Stimulated activated CD8-positive, alpha-beta memory T cell treated with anti-CD3 and anti-CD28 coated beads, Interleukin-4, amount 100 ng/mL, for 1 hour (primary cell): ENCODE measurements at places on chromosomes 7 and 10.

GRCh38 chr7:139575338-139575680 is 51.8 kb downstream of the CLEC2L start:
- DNase-seq = no peak

DNA sequence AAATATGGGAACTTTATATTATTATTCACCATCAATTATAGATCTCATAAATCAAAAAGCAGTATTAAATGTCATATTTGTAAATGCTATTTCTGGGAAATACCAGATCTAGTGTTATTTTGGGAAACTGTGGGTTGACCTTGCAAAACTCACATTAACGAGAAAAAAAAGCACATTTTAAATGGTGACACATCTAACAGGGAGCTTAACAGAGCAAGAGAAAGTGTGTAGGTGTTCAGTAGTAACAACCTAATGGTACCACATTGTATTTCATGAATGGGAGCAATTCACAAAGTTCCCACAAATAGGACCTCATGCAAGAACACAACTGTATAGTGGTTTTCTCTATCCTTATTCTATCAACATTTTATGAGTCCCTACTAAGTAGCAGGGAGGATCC is 26.2 kb upstream of the HDAC9 start:
- DNase-seq = no peak

DNA sequence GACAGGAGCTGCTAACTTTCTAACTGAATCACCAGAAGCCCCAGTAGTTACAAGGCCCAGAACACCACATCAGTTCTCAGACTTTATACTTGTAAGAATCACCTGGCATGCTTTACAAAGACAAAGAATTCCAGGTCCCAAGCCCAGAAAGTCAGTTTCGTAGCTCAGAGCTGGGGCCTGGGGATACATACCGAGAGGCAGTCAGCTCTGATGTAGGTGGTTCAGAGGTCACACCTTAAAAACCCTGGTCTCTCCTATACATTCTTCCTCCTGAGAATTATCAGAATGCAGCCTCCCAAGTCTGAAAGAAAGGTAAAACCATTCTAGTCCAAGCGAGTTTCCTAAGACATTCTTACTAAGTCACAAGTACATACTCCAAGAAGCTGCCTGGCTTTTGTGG is 2.3 kb downstream of the GRB10 start:
- no peak for DNase-seq

GRCh38 chr7:25143763-25144162 is 18.7 kb upstream of the CYCS start:
- DNase-seq = no peak

DNA sequence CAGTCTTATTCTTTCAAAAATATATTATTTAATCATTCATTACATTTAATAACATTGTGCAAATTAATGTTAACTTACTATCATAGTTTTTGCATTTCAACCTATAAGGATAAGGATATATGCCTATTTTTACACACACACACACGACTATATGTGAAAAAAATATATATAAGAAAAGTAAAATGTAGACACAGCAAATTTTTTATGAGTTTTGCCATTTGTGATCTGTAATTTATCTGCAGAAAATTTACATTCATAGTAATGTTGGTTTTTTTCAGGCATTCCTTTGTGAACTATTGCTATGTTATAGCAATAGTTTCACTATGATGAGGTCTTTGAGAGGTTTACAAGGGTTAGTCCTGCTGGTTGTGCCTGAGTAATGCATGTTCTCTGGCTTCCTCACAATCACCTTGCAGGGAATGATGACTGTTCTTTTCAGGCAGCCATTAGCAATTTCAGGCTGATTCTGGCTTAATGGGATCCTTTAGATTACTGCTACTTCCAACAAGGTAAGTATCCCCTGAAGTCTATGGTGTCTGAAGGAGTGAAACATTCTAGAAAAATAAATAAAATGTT is 183.7 kb upstream of the CDK1 start:
- DNase-seq = no peak

DNA sequence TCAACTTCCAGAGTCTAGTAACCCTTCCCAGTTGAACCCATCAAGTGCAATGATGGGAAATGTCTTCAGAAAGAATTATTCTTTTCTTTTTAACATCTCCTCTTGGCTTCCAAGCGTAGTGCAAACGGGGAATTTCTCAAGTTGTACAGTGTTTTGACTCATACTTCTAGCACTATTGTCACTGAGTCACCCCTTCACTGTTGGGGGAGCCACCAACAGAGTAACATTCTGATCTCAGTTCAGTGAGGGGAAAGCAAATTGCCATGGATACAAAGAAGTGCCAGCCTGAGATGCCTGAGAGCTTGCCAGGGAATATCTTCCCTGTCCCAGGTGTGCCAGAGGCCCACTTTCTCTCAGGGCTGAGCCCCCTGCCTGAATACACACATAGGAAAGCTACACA is 31.0 kb downstream of the CYP3A5 start:
- no peak for DNase-seq

GRCh38 chr7:151897161-151897731 is 20.3 kb upstream of the PRKAG2 start:
- no peak for DNase-seq

- no peak for DNase-seq
Measured at GRCh38 chr7:84455788-84456187, 261.2 kb upstream of the SEMA3A start.

- no peak for DNase-seq
Measured at GRCh38 chr10:95759233-95759826, 3.4 kb downstream of the ENTPD1 start.

DNA sequence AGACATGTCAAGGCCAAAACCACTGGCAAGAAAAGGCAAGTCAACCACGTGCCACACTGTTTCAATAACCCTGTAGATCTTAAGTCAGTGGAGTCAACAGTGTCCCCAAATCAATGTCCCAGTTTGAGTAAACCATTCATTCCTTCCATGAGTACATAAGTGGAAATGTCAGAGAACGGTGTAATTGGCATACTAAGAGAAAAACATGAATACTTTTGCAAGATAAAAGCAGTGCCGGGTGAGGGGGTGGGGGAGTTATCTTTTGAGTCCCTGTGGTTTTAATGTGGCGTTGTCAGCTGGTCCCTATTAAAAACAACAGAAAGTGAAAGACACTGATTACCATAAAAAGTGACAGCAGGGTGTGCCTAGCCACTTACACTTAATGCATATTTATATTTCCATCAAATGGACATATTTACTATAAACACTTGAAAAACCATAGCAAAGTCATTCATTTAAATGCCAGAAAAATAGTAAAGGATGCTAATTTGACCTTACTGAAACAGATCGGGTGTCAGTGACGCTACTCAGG is 37.8 kb downstream of the RSU1 start:
- no peak for DNase-seq

GRCh38 chr7:152663931-152664330 is 12.0 kb downstream of the XRCC2 start:
- DNase-seq = no peak
